ENCODE measurements at places on chromosomes 4 and X.

- DNase-seq = peak; percentile 53
Measured at GRCh38 chrX:48714573-48714972, 18.0 kb downstream of the SUV39H1 start.

- DNase-seq = no peak
Measured at GRCh38 chr4:3123181-3123671, 48.7 kb downstream of the HTT start.

DNA sequence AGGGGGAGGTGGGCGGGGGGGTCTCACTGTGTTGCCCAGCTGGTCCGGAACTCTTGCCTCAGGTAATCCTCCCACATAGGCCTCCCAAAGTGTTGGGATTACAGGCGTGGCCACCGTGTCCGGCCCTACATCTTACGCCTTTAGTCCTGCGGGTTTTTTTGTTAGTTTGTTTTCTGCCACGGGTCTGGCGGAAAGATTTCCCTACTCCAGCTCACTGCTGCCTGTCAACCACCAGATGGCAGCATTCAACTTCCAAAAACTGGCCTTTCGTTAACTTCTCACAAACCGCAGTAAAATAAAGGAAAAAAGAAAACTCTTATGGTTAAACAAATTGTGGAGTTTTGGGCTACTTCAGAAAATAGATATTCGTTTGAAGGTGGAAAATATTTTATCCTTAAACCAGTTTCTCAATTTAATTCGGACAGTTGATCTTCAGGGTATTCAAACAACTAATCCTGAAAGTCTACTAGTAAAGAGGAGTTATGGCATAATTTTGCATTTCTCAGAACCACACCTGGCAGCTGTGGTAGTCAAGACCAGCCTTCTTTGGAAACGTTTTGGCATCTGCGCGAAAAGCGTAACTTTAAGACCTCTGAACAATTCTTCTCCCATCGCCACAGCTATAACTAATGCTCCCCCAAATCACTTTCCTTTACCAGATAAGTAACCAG lies 41.1 kb downstream of the LUZP4 start:
- DNase-seq = peak; percentile 31

GRCh38 chr4:58936436-58936835 lies 1826.3 kb upstream of the IGFBP7 start:
- no peak for DNase-seq

GRCh38 chrX:151983186-151983585 lies 8.7 kb upstream of the GABRE start:
- no peak for DNase-seq

GRCh38 chr4:76883147-76883546 lies 14.8 kb downstream of the SOWAHB start:
- DNase-seq = no peak

DNA sequence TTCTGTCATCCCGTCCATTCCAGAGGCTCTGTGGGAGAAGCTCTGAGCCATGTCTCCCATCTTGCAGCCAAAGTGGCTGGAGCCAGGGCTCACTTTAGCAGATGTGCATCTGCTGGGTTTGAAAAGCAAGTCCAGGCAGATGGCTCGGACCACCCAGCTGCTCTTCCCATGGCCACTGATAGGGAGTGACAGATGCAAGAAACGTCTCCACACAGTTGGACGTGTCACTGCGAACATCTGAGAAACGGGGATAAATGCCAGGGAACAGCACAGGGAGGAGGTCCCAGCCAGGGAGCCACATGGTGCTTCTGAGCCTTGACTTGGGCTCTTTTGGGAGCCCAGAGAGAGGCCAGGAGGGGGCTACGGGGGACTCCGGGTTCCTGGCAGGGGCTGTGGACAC lies 242.3 kb downstream of the AFAP1 start:
- DNase-seq = no peak

- DNase-seq = no peak
Measured at GRCh38 chr4:94834501-94834900, 76.7 kb downstream of the BMPR1B start.

DNA sequence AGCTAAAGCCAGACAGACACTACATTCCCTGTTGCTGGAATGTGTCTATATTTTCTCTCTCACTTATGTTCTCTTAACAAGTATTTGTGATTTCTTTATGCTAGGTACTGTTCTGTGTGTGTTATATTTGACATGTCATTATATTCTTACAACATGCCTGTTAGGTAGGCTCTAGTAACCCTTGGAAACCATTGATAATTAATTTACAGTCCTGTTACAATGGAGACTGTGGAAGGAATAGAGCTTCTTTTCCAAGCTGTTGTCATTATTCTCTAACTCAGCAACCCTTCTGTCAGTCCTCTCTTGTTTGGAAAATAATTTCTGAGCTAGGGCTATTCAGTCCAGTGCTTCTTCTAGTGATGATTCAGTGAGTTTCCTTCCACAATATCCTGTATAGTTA lies 419.1 kb upstream of the BOD1L1 start:
- DNase-seq = no peak

- DNase-seq = no peak
Measured at GRCh38 chr4:77418333-77418732, 187.3 kb upstream of the CXCL13 start.

GRCh38 chrX:119442286-119442685 lies 26.0 kb upstream of the SLC25A5 start:
- DNase-seq = no peak

- no peak for DNase-seq
Measured at GRCh38 chrX:150475461-150475860, 93.0 kb upstream of the MTM1 start.

All from CD4-positive, alpha-beta memory T cell (primary cell).